ENCODE measurements at places on chromosomes 4 and X.

- no peak for DNase-seq
Observed at GRCh38 chrX:39826813-39827543, 270.8 kb downstream of the BCOR start.

DNA sequence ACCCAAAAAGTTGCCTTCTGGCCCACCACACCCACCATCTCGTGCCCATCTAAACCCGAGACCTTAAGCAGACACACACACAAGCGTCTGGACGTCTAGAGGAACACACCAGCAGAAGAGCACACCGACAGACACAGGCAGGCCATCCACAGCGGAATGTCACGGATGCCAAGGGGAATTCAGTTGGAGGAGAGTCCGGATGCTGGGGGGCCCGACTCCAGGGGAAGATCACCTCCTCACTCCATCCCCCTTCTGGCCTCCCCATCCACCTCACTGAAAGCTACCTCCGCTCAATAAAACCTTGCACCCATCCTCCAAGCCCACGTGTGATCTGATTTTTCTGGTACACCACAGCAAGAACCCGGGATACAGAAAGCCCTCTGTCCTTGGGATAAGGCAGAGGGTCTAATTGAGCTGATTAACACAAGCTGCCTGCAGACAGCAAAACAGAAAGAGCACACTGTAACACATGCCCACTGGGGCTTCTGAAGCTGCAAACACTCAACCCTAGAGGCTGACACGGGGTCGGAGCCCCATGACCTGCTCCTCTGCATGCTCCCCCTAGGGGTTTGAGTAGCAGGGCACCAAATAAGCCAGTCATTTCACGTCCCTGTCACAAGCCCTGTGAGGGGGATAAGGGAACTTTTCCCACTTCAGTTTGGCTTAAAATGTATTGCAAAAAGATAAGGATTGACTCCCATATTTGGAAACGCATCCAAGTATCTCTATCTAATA, 339.6 kb upstream of the PCDH10 start:
- DNase-seq, result no peak

- DNase-seq, result peak; percentile 58
Observed at GRCh38 chr4:85761803-85762528, 287.0 kb downstream of the ARHGAP24 start.

- no peak for DNase-seq
Observed at GRCh38 chr4:41485041-41485440, 52.9 kb upstream of the LIMCH1 start.

DNA sequence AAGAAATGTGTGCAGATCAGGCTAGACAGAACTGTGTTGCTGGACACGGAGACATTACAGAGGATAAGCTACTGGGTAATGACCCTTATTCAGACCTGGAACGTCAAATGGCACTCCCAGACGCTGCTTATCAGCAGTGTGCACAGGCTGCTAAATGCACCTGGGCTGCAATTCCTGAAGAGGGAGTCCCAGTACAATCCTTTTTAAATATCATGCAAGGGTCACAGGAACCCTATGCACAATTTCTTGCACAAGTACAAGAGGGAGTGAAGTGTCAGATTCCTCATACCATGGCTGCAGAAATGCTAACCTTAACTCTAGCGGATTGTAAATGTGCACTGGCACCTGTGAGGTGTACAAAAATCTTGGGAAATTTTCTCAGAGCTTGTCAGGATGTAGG, 16.9 kb downstream of the SPIN2B start:
- no peak for DNase-seq

DNA sequence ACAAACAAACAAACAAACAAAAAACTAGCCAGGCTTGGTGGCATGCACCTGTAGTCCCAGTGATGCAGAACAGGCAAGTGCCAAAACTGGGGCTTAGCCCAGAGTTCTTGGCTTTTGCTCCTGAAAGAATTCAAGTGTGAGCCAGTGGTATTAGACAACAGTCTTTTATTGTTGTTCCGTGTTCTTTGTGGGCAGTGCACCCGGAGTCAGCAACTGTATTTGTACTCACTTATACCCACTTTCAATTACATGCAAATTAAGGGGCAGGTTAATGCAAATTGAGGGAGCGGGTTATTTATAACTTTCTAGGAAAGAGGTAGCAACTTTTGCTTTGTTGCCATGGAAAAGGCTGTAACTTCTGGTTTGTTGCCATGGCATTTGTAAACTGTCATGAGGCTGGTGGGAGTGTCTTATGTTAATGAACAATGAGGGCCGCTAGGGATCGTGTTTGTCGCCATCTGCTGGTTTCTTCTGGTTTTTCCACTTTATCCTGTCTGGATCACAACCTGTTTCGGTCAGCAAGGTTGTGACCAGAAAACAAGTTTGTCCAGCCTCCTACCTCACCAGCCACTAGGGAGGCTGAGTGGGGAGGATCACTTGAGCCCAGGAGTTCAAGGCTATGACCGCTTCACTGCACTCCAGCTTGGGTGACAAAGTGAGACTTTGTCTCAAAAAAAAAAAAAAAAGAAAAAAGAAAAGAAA, 88.8 kb upstream of the ESX1 start:
- DNase-seq, result peak; percentile 87

DNA sequence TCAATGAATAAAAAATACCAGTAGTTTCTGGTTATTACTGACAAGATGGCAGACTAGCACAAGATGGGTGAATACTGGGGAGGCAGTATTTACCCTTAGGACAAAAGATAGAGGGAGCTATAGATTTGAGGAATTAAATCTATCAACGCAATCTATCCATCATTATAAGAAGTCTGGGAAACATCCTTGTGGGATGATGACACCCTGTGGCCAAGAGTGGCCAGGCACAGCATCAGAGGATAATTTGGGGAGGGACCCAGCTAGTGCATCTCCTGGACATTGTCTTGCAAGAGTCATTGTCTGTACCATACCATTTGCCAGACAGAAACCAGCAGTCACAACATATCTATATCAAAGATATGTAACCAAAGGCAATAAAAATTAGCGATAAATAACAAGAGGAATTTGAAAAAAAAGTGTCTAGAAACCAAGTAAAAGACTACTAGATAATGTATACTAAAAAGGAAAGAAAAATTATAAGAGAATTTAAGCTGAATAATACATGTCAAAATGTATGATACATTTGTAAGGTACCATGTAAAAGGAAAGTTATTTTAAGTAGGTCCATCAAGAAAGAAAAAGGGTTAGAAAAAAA, 22.9 kb downstream of the KCTD8 start:
- DNase-seq, result peak; percentile 12

DNA sequence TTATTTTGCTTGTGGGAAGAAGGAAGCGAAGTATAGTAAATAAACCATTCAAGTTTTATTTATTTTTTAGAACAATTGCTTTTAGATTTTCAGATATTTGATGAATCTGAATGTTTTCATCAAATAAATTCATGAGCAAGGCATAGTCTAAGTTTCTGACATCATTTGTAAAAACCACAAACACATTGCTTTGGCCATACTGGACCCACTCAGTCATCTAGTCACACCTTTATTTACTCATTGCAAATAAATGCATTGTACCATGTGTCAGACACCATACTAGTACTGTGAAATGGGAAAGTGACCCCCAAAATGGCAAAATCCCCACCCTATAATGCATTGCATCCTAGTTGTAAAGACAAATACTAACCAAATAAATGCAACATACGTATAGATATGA, 449.1 kb upstream of the SMIM31 start:
- DNase-seq, result no peak

- peak; percentile 30 for DNase-seq
Observed at GRCh38 chrX:123833387-123833786, 26.5 kb upstream of the XIAP start.

DNA sequence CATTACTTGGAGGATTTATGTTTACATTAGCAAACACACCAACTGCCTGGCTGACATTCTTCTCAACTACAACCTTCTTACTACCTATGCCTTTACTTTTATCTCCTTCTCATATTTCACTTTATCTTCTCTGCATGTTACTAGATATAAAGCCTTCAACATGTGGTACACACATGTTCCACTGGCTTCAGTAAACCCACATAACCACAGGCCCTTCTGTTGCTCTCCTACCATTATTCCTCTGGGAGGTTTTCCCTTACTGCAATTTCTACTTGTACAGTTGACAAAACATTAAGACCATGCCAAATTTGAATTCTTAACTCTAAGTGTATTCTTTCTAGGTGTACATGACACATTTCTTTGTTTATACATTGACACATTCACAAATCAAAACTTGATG, 133.1 kb downstream of the ARAP2 start:
- no peak for DNase-seq

DNA sequence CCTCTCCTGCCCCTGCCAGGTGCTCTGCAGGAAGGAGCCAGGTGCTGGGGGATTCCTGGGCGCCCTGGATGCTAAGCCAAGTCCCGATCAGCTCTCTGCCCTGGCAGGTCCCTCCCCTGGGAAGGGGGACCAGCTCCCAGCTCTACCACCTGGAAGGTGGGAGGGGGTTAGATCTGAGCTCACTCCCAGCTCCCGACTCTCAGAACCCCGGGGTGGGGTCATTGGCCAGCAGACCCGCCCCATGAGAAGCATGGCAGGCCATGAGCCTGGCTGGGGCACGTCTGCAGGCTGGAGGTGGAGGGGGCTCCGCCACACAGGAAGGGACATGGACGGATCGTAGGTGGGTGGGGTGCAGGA, 83.4 kb upstream of the NKX1-1 start:
- no peak for DNase-seq

- DNase-seq, result no peak
Observed at GRCh38 chr4:112245383-112245782, 13.8 kb downstream of the AP1AR start.

GRCh38 chr4:37988670-37989069, 28.5 kb downstream of the PTTG2 start:
- DNase-seq, result no peak

DNA sequence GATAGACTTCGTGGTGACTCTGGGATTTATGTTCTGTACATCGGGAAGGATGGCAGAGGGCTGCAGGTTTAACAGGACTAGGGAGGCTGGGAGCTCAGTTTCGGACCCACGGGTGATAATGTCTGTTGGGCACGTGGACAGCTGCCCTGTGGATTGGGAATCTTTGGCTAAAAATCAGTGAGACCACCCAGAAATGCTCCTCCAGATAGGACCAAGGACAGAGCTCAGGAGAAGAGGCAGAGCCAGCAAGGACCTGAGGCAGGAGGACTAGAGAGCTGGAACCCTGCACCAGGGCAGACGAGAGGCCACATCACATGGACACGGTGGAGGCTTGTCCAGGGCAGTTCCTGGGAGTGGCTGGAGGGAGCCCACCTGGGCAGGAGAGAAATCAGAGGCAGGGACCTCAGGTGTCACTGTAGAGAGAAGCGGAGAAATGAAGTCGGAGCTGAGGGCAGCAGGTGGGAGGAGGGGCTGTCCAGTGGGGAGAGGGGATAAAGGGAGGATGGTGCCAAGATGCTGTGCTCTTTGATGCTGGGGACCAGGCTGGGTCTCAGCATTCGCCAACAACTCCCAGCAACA, 79.2 kb downstream of the CPZ start:
- no peak for DNase-seq

GRCh38 chr4:88219099-88219498, 60.7 kb upstream of the ABCG2 start:
- DNase-seq, result no peak
